ENCODE measurements at places on chromosomes 4 and X.

DNA sequence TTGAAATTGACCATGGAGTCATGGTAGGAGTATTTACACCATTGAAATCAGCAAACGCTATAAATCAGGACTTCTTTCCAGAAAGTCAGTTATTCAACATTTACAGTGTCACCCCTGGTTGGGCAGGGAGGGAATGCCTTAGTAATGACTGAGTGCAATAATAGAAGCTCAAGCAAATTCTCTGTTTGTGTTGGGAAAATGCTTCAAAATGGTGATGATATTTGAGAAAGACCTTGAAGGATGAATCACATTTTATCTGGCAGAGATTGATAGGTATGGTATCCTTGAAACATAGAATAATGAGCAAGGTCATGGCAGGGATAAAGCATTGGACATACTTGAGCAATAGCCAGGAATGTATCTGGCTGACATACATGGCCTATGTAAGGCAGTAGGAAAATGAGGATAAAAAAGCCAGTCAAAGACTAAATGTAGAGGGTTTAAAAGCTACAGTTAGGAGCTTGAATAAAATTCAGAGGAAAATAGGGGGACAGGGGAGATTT, 248.7 kb downstream of the FMR1NB start:
- no peak for DNase-seq

GRCh38 chr4:65600656-65601055, 69.6 kb downstream of the EPHA5 start:
- no peak for DNase-seq

DNA sequence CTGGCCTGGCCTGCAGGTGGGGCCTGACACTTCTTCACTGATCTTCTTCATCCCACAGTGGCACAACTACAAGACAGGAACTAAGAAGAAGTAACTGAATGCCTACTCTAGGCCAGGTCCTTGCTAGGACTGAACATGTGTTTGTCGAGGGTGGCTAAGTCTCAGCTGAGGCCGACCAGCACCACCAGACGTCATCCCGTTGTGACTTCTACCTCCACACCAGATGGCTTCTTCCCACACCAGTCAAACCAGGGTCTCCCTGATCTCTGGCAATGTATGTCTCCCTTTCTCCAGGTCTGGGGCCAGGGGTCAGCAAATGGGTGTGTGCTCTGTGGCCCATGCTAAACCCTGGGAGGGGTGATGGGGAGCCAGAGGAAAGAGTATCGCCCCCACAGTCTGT, 40.2 kb downstream of the PJA1 start:
- DNase-seq, result no peak

GRCh38 chr4:17328141-17328815, 183.6 kb downstream of the QDPR start:
- DNase-seq, result no peak

GRCh38 chr4:89336818-89337420, 29.3 kb upstream of the GPRIN3 start:
- no peak for DNase-seq

- DNase-seq, result no peak
Observed at GRCh38 chrX:55389376-55389775, 62.6 kb upstream of the MAGEH1 start.

- DNase-seq, result no peak
Observed at GRCh38 chrX:153336121-153336894, 2.4 kb downstream of the ZNF275 start.

GRCh38 chrX:19457662-19458061, 57.6 kb downstream of the MAP3K15 start:
- no peak for DNase-seq
